ENCODE measurements at places on chromosomes 7 and 10. TPM values are rescaled to one million over a fixed set of nuclear protein-coding genes. Genes with fewer than 3 reads are reported as not detected.
A peak's percentile ranks its signal among the peaks of the same experiment; 100 is the strongest.

The STRA8 gene
- not detected for total RNA-seq

The PSMA2 gene
- 54.0 TPM for total RNA-seq

The SDHAF3 gene
- 8.8 TPM for total RNA-seq

The UNCX gene
- total RNA-seq = 6.4 TPM

The PVRIG gene
- 0.15 TPM for total RNA-seq

DNA sequence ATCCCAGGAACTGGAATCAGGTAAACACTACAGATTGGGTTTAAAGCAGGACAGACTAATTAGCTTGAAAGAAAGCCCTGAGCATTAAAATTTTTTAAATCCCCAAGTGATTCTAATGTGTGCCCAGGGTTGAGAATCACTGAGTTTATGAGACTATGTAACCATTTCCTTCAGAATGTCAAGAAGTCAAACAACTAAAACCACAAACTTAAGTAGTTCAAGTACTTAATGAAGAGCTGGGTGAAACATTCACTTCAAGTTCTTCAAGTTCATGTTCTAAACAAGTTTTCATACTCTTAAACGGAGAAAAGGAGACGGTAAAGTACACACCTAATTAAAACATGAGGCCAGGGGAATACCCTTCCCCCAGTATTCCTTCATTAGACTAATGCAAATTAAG lies 28.2 kb upstream of the TLL2 start:
- H3K4me1 ChIP-seq = no peaks in the 10 kb centered on the region
- H3K27ac ChIP-seq = no peak overlapping the region
- no peak overlapping the region for H3K4me3 ChIP-seq
- H3K27me3 ChIP-seq = no peaks in the 10 kb centered on the region
- no peak for DNase-seq

- H3K27me3 ChIP-seq = peaks cover 71% of the 10 kb centered on the region
- H3K4me3 ChIP-seq = peak within 1 kb of the TSS; percentile 60
- peaks cover 6% of the 10 kb centered on the region for H3K4me1 ChIP-seq
- H3K27ac ChIP-seq = no peak within 1 kb of the TSS
Observed at GRCh38 chr7:124032369-124033094, at the start of gene TMEM229A. Gene TMEM229A, minus strand, starts transcription at chr7:124033067. Its CDS starts 64 bp downstream, at chr7:124033003.

- DNase-seq = no peak
- no peak overlapping the region for H3K27ac ChIP-seq
- no peak overlapping the region for H3K4me3 ChIP-seq
Observed at GRCh38 chr7:68041554-68041953, 1044.9 kb downstream of the TYW1 start.

DNA sequence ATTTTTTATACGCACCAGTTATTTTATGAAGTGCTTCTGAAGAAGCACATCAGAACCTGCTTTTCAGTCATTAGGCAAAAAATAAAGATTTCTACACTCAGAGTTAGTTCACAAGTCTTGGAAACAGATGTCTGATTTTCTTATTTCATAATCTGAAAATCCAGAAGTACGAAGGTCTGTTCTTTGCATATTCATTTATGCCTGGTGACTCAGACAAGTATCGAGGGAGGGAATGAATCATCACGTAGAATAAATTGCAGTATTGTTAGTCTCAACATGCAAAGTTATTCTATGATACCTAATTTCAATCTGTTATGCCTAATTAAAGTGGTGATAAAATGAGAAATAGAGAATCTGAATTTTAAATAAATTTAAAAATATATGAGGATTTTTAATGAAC lies 113.6 kb upstream of the SEM1 start:
- H3K27ac ChIP-seq = no peak overlapping the region
- DNase-seq = no peak
- no peak overlapping the region for H3K4me3 ChIP-seq
- H3K27me3 ChIP-seq = no peaks in the 10 kb centered on the region
- no peaks in the 10 kb centered on the region for H3K4me1 ChIP-seq

- H3K36me3 ChIP-seq = no peaks in the 10 kb centered on the region
- H3K4me3 ChIP-seq = no peak overlapping the region
- H3K4me1 ChIP-seq = no peaks in the 10 kb centered on the region
- H3K27ac ChIP-seq = no peak overlapping the region
- no peak for DNase-seq
Observed at GRCh38 chr10:85491652-85492051, 874.9 kb downstream of the GRID1 start.

DNA sequence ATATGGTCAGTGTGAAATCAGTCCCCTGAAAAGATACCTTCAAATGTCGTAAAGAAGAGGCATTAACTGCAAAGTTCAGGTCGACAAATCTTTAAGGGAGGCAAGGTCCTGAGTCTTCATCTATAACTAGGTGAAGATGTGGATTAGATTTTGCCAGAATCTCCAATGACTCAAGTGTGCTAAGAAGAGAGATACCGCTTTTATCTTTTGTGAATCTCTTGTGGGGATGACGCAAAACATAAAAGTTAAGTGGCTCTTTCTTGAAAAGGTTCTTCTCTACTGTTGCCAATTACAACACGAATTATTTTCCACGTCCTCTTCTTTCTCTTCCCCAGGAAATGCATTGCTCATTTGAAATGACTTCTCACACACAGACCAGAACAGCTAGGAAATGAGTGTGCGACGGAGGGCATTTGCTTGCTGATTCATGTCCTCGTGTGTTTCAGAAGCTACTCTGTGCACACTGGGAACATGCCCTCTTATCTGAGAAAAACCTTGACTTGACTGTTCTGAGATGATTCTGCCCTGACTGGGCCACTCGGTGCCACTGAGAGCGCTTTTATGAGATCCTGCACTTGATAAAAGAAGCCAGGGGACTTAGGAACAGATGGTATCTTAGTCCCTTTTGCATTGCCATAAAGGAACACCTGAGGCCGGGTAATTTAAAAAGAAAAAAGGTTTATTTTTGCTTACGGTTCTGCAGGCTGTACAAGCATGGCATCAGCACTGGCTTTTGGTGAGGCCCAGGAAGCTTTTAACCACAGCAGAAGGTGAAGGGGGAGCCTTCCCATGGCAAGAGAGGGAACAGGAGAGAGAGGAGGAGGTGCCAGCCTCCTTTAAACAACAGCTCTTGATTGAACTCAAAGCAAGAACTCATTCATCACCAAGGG lies 169.5 kb upstream of the PFKP start:
- DNase-seq = no peak
- H3K4me3 ChIP-seq = no peak overlapping the region
- H3K4me1 ChIP-seq = no peaks in the 10 kb centered on the region
- H3K27ac ChIP-seq = no peak overlapping the region

GRCh38 chr10:11245095-11245479 lies 227.4 kb downstream of the CELF2 start:
- no peak overlapping the region for H3K4me3 ChIP-seq
- no peak overlapping the region for H3K27ac ChIP-seq
- no peak for DNase-seq
- H3K36me3 ChIP-seq = no peaks in the 10 kb centered on the region
- H3K27me3 ChIP-seq = no peaks in the 10 kb centered on the region
- peaks cover 11% of the 10 kb centered on the region for H3K4me1 ChIP-seq

- DNase-seq = peak; percentile 81
- H3K36me3 ChIP-seq = no peaks in the 10 kb centered on the region
- H3K27me3 ChIP-seq = no peaks in the 10 kb centered on the region
Observed at GRCh38 chr7:55280031-55280454, 85.1 kb upstream of the LANCL2 start.

GRCh38 chr10:73953665-73954064 lies 42.7 kb downstream of the PLAU start:
- no peaks in the 10 kb centered on the region for H3K36me3 ChIP-seq
- peak; percentile 88 for DNase-seq
- H3K27me3 ChIP-seq = no peaks in the 10 kb centered on the region

DNA sequence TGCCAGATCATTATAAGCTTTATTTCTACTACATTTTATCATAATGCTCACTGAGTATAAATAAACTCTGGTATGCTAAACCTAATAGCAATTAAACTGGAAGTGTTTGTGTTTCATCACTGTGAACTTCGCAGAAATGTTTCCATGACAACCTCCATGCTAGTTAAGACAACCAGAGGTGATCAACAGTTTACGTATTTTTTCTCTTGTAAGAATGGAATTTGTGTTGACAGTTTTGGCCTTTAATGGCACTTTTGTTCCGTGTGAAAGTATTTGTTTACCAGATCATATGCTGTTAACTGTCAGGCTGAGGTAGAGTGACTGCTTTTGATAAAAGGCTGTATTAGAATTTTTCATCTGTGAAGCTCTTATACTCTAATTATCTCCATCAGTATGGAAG lies 212.1 kb upstream of the PPP1R3A start:
- no peaks in the 10 kb centered on the region for H3K4me1 ChIP-seq
- no peaks in the 10 kb centered on the region for H3K27me3 ChIP-seq
- no peak overlapping the region for H3K27ac ChIP-seq
- no peak for DNase-seq
- no peak overlapping the region for H3K4me3 ChIP-seq
- H3K36me3 ChIP-seq = no peaks in the 10 kb centered on the region

GRCh38 chr7:90239625-90240228 lies 5.2 kb upstream of the CFAP69 start:
- no peaks in the 10 kb centered on the region for H3K36me3 ChIP-seq
- H3K27me3 ChIP-seq = no peaks in the 10 kb centered on the region
- no peak overlapping the region for H3K4me3 ChIP-seq
- H3K27ac ChIP-seq = no peak overlapping the region
- DNase-seq = no peak

- H3K27me3 ChIP-seq = no peaks in the 10 kb centered on the region
- no peaks in the 10 kb centered on the region for H3K36me3 ChIP-seq
- H3K27ac ChIP-seq = no peak overlapping the region
- DNase-seq = no peak
- no peak overlapping the region for H3K4me3 ChIP-seq
Observed at GRCh38 chr10:59460601-59461000, 98.3 kb upstream of the FAM13C start.

- H3K36me3 ChIP-seq = no peaks in the 10 kb centered on the region
- H3K27me3 ChIP-seq = no peaks in the 10 kb centered on the region
- DNase-seq = no peak
- peak overlapping the region; percentile 92 for H3K4me3 ChIP-seq
- no peak overlapping the region for H3K27ac ChIP-seq
Observed at GRCh38 chr10:93894516-93895378, 969 bp downstream of the SLC35G1 start.

DNA sequence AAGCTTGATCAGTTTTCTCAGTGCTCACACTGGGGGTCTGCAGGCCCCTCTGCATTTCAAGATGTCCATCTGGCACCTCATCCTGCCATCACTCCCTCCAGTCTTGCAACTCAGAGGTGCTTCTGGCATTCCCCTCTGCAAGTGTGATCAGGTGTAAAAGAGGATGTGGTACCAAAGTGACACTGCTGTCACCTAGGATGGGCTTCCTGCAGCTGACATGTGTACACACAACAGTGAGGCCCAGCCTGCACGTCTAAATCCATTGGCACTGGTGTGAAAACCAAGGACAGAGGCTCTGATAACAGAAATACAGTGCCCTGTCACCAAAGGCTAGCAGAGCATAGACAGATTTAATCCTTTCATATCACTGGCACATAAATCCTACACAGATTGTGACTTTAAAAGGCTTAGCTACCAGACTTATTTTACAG lies 162.5 kb upstream of the CELF2 start:
- no peak for DNase-seq
- peaks cover 4% of the 10 kb centered on the region for H3K4me1 ChIP-seq
- H3K27ac ChIP-seq = no peak overlapping the region
- no peaks in the 10 kb centered on the region for H3K36me3 ChIP-seq
- H3K27me3 ChIP-seq = no peaks in the 10 kb centered on the region

DNA sequence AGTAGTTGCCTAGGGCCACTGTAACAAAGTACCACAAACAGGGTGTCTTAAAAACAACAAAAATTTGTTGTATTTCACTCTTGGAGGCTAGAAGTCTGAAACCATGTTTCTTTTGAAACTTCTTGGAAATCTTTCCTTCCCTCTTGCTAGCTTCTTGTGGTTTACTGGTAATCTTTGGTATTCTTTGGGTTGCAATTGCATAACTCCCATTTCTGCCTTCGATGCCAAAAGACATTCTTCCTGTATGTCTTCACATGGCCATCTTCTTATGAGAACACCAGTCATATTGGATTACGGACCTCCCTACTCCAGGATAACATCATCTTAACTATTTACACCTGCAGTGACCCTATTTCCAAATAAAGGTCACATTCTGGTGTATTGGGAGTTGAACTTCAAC lies 357.4 kb downstream of the PPP1R3A start:
- H3K27ac ChIP-seq = no peak overlapping the region
- no peaks in the 10 kb centered on the region for H3K27me3 ChIP-seq
- no peaks in the 10 kb centered on the region for H3K4me1 ChIP-seq
- no peak overlapping the region for H3K4me3 ChIP-seq
- peak; percentile 16 for DNase-seq

DNA sequence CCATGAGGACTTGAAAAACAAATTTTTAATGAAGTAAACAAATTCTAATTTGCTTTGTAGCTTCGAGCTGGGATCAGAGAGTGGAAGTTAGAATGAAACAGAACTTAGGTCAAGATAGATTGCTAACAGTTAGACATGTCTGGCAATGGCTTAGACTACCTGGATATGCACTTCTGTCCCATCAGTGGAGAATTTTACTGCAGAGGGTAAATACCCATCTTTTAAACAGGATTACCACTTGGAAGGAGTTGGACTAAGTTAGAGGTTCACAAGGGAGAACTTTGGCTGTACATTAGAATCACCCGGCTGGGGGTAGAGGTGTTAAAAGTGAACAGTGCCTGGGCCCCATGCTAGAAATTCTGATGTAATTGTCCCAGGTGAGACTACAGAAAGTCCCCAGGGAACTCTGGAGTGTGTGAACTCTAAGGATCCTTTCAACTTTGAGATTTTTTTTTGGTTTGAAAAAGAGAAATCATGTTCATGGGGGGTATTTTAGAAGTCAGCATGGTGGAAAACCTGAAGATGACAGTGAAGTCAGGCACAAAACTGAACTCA lies 35.5 kb downstream of the ENTPD1 start:
- no peaks in the 10 kb centered on the region for H3K36me3 ChIP-seq
- H3K4me3 ChIP-seq = no peak overlapping the region
- H3K27ac ChIP-seq = no peak overlapping the region
- H3K27me3 ChIP-seq = no peaks in the 10 kb centered on the region
